ENCODE measurements at places on chromosomes 1 and 21.

DNA sequence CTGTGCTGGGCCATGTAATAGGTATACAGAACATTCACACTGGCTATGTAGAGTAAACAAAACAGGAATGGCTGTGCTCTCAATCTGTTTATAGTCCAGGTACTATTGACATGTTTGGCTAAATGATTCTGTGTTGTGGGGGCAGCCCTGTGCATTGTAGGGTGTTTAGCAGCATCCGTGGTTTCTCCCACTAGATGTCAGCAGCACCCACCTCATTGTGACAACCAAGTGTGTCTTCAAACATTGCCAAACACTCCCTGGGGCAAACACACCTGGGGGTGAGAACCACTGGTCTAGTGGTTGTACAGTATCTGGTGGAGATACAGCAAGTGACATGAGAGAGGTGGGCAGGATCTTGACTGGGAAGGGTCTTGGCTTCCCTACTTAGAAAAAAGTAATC lies 80.4 kb upstream of the SPATA6 start:
- DNase-seq: peak; percentile 17

DNA sequence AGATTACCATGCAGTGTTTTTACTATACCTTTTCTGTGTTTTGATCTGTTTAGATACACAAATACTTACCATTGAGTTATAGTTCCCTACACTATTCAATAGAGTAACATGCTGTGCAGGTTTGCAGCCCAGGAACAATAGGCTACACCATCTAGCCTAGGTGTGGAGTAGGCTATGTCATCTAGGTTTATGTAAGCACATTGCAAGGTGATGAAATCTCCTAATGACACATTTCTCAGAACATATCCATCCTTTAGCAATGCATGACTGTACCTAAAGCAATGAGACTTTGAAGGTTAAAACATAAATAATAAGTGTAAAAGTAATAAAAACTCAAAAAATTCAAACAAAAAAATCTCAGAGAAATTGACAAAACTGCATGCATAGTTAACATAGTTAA lies 358.6 kb downstream of the USH2A start:
- no peak for DNase-seq

DNA sequence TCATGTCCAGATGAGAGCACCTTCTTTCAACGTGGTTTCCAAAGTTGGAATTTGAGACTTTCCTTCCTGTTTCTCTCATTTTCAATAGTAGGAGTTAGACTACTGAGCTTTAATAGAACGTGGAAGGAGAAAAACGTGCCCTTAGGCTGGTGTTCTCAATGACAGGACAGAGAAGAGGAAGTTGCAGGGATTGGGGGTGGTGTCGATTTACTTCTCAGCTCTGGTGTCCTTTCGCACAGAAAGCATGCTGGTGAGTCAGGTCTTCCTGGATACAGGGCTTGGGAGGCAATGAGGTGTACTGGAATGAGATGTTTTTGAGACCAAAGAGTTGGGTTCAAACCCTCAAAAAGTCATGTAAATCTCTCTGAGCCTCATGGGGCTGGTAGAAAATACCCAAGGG lies 67.1 kb downstream of the HIVEP3 start:
- DNase-seq: no peak

DNA sequence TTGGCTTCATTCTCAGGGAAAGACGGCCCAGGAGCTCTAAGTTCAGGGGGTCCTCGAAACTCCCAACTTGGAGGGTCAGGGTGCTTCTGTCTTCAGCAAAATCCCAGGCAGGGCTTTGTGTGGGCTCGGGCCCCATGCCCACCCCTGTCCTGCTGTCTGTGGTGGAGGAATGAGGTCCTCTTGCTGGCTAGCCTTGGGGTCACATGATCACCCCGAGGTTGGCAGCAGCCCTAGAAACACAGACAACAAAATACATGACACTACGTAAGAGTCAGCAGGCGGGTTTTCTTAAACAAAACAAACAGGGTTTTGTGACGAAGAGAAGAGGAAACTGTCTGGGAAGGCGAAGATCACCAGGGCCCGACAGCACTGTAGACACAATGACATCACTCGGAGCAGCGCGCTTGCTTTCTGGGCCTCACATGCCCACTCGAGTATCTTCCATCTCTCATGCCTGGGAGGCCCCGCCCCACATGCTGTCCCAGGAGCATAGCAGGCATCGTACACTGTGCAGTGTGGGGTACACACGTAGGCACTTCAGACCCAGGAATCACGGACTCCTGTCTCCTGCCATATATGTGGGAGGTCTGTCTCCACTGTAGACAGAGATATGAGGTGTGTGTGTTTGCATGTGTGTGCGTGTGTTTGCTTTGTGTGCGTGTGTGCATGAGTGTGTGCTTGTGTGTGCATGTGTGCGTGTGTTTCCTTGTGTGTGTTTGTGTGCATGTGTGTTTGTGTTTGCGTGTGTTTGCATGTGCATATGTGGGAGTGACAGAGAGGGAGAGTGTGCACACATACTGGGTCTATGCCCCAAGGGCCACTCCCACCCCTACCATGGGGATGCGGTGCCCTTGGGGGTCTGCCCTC lies 94.7 kb downstream of the SIK1 start:
- peak; percentile 84 for DNase-seq

GRCh38 chr1:85427331-85427730 lies 37.6 kb downstream of the DDAH1 start:
- DNase-seq: peak; percentile 48

DNA sequence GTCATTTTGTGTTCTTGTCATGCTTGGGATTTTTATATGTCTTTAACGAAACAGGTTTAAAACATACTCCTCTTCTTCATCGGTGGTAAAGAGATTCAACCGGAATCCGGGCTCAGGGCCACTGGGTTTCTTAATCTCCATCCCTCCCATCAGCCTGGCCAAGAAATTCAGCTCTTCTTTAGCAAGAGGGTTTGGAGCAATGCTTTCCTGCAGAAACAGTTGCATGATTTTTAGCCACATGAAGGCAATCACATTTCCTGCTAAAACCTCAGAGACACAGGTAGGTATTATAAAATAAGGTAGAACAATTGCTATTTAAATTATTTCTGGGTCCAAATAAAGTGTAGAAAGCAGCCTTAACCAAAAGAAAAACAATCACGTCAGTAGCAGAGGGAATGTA lies 22.7 kb upstream of the LSM10 start:
- no peak for DNase-seq

DNA sequence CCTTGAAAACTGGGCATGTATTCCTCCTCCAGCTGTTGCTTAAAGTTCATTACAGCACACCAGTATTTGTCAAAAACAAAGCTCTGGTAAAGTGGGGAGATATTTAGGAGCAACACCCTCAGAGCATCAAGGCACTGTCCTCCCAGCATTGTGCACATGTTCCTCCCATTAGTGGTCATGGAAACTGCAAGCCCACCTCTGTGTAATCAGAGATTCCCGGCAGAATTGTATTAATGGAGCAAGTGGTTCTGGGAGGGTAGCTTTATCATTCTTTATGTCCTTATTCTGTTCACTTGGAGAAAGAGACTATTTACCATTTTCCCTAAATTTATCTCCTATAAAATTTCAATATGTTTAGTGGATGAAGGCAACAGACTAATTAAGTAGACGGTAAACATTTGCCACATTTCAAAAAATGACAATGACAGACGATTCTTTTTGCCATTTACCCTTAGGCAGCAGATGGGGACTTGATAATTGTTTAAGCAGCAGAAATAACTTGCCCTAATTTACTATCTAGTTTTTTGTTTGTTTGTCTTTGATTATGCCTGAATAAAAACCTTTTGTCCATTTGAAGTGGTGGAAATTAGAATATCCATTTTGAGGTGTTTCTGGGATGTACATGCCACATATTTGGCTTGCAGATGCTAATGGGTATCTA lies 289.6 kb upstream of the ST6GALNAC5 start:
- DNase-seq: peak; percentile 18

GRCh38 chr1:201241736-201242135 lies 41.6 kb upstream of the PKP1 start:
- DNase-seq: no peak

Measured in tongue (tissue), 3 donors.